ENCODE measurements at places on chromosomes 4 and X.

DNA sequence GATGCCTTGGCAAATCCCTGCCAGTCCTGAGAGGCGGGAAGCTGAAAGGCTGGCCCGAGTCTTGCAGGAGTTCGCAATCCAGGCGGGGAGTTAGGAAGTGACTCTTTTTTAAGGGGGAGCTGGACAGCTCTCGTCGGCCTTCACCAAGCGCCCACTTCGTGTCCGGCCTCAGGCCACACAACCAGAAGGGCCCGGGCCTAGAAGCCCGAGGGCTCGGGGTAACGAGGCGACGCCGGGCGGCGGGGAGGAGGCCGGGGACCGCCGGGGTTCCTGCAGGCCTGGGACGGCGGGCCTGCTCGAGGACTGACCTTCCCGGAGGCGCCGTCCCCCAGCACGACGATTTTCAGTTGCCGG is 395 bp downstream of the RAB28 start:
- DNase-seq = peak; percentile 1

- no peak for DNase-seq
These were observed 56.6 kb upstream of the HOPX start for GRCh38 chr4:56737666-56738065.

DNA sequence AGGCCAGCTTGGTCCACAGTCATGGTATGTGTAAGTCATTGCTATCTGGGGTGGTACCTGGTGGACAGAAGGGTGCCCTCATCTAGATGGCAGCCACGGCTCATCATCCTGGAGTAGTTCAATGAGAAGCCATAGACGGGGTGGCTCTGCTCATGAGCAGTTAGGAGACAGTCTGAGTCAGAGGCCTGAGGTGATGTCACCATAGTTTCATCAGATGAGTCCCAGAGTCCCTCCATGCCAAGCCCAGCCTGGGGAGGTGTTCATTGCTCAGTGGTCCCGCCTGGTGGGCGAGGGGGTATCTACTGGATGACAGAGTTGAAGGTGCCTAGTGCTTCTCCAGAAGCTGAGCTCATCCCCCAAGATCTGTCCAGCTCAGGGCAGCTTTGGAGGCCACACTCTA is 49.8 kb downstream of the DLG3 start:
- no peak for DNase-seq

DNA sequence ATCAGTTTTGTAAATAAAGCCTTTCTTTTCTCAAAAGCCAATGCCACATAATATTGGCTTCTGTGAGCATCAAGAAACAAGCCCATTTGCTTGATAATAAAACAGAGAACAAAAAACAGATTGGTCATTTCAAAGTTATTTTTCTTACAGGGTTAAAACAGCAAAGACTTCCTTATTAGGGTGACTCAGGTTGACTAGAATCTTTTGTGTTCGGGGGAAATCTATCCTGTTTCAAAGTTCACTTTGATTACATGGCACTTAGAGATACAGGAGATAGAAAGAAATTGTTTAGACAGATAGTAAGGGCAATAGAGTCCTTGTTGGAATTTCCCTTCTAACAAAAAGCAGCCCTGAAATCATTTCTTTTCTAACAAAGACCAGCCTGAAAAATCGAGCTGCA is 170.0 kb upstream of the GLRA2 start:
- DNase-seq = no peak

GRCh38 chrX:136745215-136746173 is 35.2 kb downstream of the ARHGEF6 start:
- DNase-seq = no peak

DNA sequence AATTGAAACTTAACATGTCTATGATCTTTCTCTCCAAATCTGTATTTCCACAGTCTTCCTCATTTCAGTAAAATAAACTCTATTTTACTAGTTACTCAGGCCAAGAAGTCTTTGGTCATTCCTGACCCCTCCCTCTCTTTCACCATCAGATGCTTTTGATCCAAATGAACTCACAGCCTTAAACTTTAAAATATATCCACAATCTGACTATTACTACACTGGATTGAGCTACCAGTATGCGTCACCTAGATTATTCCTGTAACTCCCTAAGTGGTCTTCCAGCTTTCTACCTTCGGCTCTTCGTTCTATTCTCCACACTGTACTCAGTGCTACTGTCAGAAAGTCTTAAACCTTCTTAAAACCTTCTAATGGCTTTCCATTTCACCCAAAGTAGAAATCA is 195.1 kb downstream of the FBXW7 start:
- DNase-seq = no peak

DNA sequence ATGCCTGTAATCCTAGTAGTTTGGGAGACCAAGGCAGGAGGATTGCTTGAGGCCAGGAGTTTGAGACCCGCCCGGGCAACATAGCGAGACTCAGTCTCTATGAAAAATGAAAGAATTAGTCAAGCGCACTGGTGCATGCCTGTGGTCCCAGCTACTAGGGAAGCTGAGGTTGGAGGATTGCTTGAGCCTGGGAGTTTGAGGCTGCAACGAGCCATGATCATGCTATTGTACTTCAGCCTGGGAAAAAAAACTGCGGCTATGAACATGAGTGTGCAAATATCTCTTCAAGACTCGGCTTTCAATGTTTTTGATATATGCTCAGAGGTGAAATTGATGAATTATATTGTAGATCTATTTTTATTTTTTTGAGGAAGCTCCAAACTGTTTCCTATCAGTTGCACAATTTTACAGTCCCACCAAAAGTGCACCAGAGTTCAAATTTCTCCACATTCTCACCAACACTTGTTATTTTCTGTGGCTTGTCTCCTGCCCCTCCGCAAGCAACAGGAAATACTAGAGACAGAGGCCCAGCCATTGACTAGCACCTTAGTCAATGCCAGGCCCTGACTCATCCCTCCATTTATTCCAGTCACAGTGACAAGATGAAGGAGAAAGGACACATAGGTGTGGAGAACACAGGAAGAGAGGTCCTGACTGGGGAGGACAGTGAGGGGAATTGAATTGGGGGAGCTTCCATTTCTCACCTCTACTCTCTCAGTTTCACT is 33.1 kb upstream of the ZNF41 start:
- no peak for DNase-seq

DNA sequence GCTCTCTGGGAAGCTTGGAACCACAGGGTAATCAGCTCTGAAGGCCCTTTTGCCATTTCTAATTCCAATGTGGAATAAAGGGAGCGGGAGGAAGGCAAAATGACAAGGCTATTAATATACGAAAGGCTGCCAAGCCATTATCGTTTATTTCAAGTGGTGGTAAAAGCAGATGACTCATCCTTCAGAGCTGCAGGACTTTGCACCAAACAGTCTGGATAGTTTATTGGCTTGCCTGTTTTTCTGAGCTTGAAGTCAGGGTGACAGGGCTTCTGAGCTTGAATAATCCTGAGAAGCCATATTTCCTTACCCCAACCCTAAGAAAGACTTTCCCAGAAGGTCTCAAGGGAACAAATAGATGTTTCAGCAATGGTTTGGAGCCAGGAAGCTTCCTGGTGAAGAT is 7.7 kb upstream of the GABRE start:
- DNase-seq = no peak

DNA sequence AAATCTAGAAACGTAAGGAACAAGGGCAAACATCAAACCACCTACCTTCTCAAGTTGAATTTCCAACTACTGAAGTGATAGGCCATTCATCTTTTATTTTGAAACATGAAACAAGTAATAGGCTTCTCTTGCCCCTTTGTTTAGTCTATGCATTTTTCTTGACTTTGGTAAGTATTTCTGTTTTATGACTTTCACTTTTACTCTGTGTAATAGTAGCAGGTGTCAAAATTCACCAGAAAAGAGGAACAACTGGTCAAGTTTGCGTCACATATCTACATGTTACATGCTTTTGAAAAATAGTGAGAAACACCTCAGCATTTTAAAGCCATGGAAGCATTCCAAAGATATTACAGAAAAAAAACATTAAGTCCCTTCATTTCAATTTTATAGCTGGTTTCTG is 157.1 kb upstream of the FTHL17 start:
- no peak for DNase-seq

DNA sequence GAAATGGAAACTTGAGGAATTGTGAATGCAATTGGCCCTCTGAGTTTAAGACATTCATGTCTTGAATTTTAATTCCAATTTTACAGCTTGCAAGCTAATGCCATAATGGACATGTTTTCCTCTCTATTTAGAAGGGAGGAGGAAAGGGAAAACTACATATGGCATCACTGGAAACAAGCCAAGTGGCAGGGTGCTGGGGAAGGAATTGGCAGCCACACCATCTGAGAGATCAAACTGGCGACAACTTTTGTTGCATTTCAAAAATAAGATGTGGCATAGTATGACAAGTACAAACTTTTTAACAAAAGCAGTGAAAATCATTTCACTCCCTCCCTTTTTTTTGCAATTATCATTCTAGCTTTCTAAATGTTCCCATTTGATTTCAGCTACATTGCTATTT is 615.6 kb downstream of the CENPC start:
- no peak for DNase-seq

DNA sequence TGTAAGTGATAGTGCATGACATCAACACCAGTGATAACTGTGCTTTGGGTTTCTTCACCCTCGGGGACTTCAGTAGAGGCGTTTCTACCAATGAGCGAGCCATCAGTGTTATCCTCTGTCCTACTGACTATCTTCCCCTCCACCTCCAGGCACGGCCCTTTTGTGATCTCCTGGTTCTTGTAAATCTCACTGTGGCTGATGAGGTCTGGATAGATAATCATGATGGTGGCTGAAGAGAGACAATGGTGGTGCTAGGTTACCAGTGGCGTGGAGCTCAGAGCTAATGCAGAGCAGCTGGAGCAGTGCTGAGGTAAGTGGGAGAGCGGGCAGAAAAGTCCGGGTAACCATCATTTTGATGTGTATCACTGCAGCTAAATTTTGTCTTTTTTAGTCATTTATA is 816.6 kb downstream of the GLUD2 start:
- DNase-seq = no peak

DNA sequence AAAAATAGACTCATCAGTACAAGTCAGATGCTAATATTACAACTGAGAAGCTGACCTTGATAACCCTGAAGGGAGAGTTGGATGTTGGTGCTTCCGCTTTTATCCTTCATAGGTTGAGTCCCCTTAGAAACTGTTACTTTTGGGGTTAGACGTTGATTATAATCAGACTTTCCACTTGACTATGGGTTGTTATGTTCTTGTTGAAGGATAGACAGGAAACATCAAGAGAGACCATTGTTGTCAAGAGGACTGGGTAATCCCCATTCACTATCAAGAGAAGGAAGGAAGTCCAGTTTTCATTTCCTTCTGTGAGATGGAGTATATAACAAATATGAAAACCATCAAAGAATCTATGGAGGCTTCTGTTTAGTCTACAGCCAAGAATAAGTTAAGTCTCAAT is 229.9 kb upstream of the AFF2 start:
- DNase-seq = no peak

DNA sequence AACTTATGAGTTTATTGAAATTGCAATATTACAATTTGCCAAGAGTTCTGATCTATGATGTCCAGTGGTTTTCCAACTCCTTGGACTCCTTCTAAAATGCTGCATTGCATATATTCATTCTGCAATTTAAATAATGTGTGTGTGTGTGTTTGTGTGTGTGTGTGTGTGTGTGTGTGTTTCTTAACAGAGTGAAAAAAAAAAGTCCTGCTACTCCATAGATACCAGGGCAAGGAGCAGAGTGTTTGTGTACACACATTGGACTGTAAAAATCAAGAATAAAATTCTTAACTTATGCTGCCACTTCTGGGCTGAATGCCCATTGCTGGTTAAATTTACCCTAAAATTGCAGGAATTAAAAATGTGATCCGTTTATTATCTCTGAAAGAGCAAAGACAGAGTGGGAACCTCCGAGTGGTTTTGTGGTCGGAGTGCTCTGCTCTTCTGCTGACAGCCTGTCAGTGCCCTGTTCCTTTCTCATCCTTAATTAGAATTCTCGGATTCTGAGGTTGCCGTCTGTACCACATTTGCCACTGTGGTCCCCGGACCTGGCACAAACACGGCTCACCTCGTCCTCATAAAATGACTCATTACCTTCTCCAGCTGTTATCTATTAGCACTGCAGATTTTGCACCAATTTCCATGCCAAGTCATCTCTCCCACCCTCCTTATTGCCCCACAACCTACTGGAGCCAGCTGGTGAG is 355.5 kb downstream of the KCNIP4 start:
- DNase-seq = no peak

GRCh38 chrX:21305799-21306336 is 68.3 kb upstream of the CNKSR2 start:
- no peak for DNase-seq

DNA sequence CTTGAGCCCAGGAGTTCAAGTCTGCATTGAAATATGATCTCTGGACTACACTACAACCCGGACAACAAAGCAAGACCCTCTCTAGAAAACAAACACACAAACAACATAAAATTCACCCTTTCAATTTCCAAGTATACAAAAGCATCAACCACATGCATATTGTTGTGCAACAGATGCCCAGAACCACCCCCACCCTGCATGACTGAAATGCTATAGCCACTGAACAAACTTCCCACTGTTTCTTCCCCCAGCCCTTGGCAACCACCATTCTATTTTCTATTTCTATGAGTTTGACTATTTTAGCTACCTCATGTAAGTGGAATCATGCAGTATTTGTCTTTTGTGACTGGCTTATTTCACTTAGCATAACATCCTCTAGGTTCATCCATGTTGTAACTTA is 14.2 kb upstream of the C4orf51 start:
- DNase-seq = no peak

GRCh38 chrX:57172544-57172943 is 35.3 kb upstream of the SPIN2A start:
- no peak for DNase-seq

DNA sequence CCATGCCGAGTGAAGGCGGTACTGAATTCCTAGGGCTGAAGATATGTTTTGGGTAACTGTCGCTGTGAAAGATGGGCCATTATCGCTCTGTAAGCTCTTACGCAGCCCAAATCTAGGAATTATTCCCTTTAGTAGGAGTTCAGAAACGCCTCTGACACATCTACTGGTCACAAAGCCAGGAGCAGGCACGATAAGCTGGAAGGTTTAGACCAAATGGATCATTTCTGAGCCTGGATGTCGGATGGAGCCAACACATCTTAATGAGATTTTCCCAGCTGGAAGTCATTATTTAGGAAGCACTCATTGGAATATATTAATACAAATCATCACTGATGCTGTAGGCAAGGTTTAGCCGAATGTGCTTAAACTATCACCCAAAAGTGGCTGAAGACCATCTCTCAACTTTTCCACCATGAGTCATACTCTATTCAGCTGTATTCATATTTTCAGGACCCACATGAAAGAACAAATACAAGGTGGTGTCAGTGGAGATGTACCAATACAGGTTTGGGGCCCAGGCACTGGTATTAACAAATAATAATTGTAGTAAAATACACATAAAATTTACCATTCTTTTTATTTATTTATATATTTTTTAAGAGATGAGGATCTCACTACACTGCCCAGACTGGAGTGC is 34.2 kb upstream of the ATRX start:
- DNase-seq = no peak

DNA sequence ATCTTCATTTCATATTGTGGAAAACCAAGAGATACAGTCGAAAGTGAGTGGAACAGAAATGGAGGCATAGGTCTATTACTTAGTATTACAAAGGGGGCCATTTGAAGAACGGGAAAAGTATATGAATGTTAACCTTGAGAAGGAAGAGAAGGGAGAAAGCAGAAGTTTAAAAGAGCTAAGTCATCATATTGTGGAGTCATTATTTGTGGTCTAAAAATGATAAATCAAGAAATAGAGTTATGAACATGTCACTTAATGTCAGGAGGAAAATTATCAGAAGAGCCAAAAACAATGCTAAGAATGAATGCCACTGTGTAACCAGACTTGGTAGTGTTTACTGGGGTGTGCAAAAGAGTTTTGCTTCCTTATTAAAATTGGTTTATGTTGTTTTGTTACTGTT is 589.5 kb upstream of the LCORL start:
- no peak for DNase-seq

All from T-helper 22 cell (primary cell).